Hematopoietic multipotent progenitor cell (in vitro differentiated cells): ENCODE measurements at places on chromosomes 1 and 21. TPM values are rescaled to one million over a fixed set of nuclear protein-coding genes. Genes with fewer than 3 reads are reported as not detected.

Gene SHE
- total RNA-seq: 0.27 TPM

Gene SYT2
- not detected for total RNA-seq

Gene TDRD5
- under 0.01 TPM for total RNA-seq

Gene CCDC185
- total RNA-seq: not detected

Gene GPR61
- total RNA-seq: 0.27 TPM

Gene FABP3
- total RNA-seq: not detected

Gene GNG4
- total RNA-seq: 1.9 TPM

Gene LRRC52
- not detected for total RNA-seq

Gene MAP10
- 5.9 TPM for total RNA-seq

Gene EVA1C
- 8.3 TPM for total RNA-seq

Gene OPTC
- not detected for total RNA-seq

Gene ARMH1
- 339 TPM for total RNA-seq

Gene S100A9
- total RNA-seq: 88.9 TPM

Gene SPATA1
- total RNA-seq: 2.2 TPM

Gene GJA4
- total RNA-seq: 7.3 TPM

Gene DDAH1
- total RNA-seq: 0.81 TPM

Gene ADCY10
- under 0.01 TPM for total RNA-seq

Gene COL9A2
- 1.1 TPM for total RNA-seq

Gene INSRR
- total RNA-seq: under 0.01 TPM

Gene GBP1
- 15.9 TPM for total RNA-seq

Gene LDLRAD1
- not detected for total RNA-seq

Gene KCNE2
- not detected for total RNA-seq

Gene PYHIN1
- under 0.01 TPM for total RNA-seq

Gene NECTIN4
- under 0.01 TPM for total RNA-seq

Gene CFHR1
- total RNA-seq: not detected

Gene FALEC
- total RNA-seq: 0.27 TPM

Gene RAVER2
- total RNA-seq: 18.0 TPM

Gene PDE9A
- 0.27 TPM for total RNA-seq

Gene APP
- 126 TPM for total RNA-seq

Gene TSTD1
- 76.2 TPM for total RNA-seq

Gene SMPDL3B
- 9.7 TPM for total RNA-seq

Gene ARHGEF19
- total RNA-seq: 9.2 TPM

Gene GJA5
- total RNA-seq: not detected

Gene FCGR3A
- total RNA-seq: 1.6 TPM

Gene CHD5
- 0.54 TPM for total RNA-seq
